Fibroblast of pulmonary artery (primary cell): ENCODE measurements at places on chromosomes 11 and 22.

GRCh38 chr22:19826619-19826950 lies 28.1 kb downstream of the GNB1L start:
- no peak for DNase-seq

DNA sequence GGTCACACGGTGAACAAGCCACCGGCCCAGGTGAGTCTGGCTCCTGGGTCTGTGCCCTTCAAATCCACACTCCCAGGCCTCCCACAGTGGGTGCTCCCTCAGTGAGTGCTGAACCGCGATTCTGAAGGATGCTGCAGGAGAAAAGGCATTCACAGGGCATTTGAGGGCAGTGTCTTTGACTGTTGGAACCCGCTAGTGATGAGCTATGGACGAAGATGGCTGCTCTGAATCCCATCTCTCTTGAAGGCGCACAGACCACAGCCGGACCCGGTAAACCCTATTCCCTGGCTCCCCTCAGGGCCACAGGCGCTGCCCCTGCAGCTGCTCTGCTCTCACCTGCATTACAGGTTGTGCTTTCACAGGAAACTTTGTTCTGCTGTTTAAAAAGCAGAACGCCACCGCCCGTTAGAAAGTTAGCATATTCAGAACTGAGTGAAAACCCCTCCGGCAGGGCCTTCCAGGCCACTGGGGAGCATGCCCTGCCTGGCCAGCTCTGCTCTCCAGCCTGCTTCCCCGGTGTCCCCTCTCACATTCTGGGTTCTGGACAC lies 3.2 kb downstream of the LRRC32 start:
- no peak for DNase-seq

- DNase-seq = peak; percentile 72
These were observed 3.3 kb upstream of the SHISA8 start for GRCh38 chr22:41917903-41918791.

DNA sequence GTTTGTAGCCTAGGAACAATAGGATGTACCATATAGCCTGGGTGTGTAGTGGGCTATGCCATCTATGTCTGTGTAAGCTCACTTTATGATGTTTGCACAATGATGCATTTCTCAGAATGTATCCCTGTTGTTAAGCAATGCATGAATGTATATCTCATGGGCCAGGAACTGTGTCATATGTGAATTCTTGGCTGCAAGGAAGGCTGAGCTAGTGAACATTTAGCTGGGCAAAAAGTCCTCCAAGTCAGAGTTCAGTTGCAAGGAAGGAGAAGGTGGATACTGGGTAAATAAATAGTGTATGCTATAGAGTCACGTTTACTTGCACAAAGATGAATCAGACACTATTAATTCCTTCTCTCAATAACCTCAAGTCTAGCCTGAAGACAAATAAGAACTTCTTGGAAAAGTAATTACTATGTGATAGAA lies 136.1 kb downstream of the EHF start:
- DNase-seq = peak; percentile 28

GRCh38 chr11:117814204-117814765 lies 10.3 kb downstream of the FXYD2 start:
- no peak for DNase-seq
